ENCODE measurements at places on chromosomes 1 and 21. TPM values are rescaled to one million over a fixed set of nuclear protein-coding genes. Genes with fewer than 3 reads are reported as not detected.

The HSD3B2 gene
- not detected for total RNA-seq

The HMCN1 gene
- 0.66 TPM for total RNA-seq

GRCh38 chr1:112674986-112675727 lies 698 bp downstream of the MOV10 start:
- peak; percentile 29 for DNase-seq
- H3K27me3 ChIP-seq = no peaks in the 10 kb centered on the region
- peak overlapping the region; percentile 53 for H3K27ac ChIP-seq

GRCh38 chr1:204335085-204335484 lies 24.6 kb downstream of the PLEKHA6 start:
- H3K27ac ChIP-seq = no peak overlapping the region
- H3K4me3 ChIP-seq = no peak overlapping the region
- DNase-seq = no peak
- H3K4me1 ChIP-seq = peaks cover 18% of the 10 kb centered on the region

GRCh38 chr1:1014799-1015681 lies 1.7 kb downstream of the ISG15 start:
- no peaks in the 10 kb centered on the region for H3K36me3 ChIP-seq
- peak; percentile 59 for DNase-seq
- peak overlapping the region; percentile 76 for H3K4me3 ChIP-seq
- H3K27ac ChIP-seq = peak overlapping the region; percentile 66

DNA sequence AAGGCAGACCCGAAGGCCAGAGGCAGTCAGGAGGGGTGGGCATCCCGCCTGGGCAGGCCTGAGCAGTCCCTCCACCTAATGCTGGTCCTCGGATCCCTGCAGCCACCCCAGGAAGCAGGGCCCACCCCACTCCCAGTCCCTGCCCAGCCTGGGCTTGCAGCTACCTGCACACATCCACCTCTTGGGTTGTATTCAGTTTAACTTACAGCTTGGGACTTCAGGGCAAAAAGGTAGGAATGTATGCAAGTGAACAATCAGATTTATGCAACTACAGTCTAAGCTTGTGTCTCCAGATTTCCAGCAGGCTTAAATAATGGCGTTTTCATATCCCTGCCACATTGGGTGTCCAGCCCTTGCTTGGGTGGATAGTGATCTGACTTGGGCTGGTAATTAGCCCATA lies 17.4 kb downstream of the LDLRAP1 start:
- peaks cover 11% of the 10 kb centered on the region for H3K4me1 ChIP-seq
- no peak overlapping the region for H3K27ac ChIP-seq
- H3K4me3 ChIP-seq = no peak overlapping the region
- no peak for DNase-seq
- H3K27me3 ChIP-seq = no peaks in the 10 kb centered on the region

GRCh38 chr21:34008618-34009017 lies 64.8 kb upstream of the MRPS6 start:
- H3K36me3 ChIP-seq = no peaks in the 10 kb centered on the region
- no peaks in the 10 kb centered on the region for H3K27me3 ChIP-seq
- H3K27ac ChIP-seq = no peak overlapping the region
- no peaks in the 10 kb centered on the region for H3K4me1 ChIP-seq
- no peak overlapping the region for H3K4me3 ChIP-seq

DNA sequence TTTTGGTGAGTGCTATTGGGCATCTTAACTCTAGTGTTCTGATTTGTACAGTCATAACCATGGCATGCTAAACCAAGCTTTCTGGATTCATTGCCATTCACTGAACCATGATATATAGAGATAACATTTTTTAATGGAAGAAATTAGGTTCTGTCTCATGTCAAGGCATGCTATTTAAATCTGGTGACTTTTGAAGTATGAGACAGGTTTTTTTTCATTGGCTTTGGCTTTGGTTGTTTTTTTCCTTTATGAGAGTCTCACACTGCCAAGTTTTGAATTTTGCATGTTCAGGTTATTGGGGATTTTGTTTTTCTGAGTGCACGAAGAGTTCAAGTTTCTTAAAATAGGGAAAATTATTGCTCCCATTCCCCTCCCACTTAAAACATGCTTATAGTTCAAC lies 141.3 kb upstream of the ADAMTS5 start:
- H3K4me1 ChIP-seq = peaks cover 14% of the 10 kb centered on the region
- no peaks in the 10 kb centered on the region for H3K27me3 ChIP-seq
- no peak overlapping the region for H3K27ac ChIP-seq
- DNase-seq = peak; percentile 17
- no peak overlapping the region for H3K4me3 ChIP-seq
- H3K36me3 ChIP-seq = no peaks in the 10 kb centered on the region

GRCh38 chr1:175591083-175591743 lies 152.2 kb downstream of the TNR start:
- H3K27me3 ChIP-seq = no peaks in the 10 kb centered on the region
- no peak overlapping the region for H3K27ac ChIP-seq
- no peaks in the 10 kb centered on the region for H3K36me3 ChIP-seq
- DNase-seq = no peak

DNA sequence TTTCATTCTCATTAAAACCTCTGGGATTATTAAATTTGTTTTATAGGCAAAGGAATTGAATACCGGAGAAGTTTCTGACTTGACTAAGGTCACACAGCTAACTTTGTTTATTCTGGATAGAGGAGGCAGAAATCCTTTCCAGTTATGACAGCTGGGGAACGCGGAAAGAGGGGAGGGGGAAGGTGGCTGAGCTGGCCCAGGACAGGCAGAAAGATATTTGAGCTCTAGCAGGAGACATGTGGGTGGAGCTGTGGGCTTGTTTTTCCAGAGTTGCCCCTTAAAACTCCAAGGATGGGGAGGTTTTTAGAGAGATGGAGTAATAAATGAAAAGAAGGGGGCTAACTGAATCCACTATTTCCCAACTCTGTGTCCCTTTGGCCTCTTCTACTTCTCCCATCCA lies 27.8 kb downstream of the FOXD2 start:
- DNase-seq = no peak
- no peaks in the 10 kb centered on the region for H3K36me3 ChIP-seq
- no peak overlapping the region for H3K4me3 ChIP-seq
- H3K4me1 ChIP-seq = no peaks in the 10 kb centered on the region
- peaks cover 45% of the 10 kb centered on the region for H3K27me3 ChIP-seq
- H3K27ac ChIP-seq = no peak overlapping the region

All from PC-3 (cell line).